ENCODE measurements at places on chromosomes 16 and 17. TPM values are rescaled to one million over a fixed set of nuclear protein-coding genes. Genes with fewer than 3 reads are reported as not detected.

NKD1 gene
- total RNA-seq = 0.07 TPM

RNF222 gene
- not detected for total RNA-seq

CD300LB gene
- total RNA-seq = not detected

PRR35 gene
- total RNA-seq = not detected

TLK2 gene
- 56.5 TPM for total RNA-seq

DNA sequence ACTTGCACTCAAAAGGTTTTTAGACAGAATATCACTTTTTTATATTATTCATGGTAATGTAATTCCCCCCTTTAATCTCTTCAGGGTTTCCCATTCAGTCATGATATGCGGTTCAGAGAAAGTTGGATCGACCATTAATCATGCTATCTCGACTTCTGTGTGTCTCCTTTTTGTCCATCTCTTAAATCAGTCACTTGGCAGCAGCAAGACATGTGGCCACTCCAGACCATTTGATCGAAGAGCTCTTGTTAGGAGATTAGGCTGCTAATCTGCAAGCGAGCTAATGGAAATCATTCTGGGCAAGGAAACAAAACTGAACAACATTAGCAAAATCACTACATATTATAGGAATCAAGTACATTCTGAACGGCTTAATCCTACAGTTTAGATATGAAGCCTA is 449.9 kb downstream of the WWOX start:
- DNase-seq = no peak

DNA sequence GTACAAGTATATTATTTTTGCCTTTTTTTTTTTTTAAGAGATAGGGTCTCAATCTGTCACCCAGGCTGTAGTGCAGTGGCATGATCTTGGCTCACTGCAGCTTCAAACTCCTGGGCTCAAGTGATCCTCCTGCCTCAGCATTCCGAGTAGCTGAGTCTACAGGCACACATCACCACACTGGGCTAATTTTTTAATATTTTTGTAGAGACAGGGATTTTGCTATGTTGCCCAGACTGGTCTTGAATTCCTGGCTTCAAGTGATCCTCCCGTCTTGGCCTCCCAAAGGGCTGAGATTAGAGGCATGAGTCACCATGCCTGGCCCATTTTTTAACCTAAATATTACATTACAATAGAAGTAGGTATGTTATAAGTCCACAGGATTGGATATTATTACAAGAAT is 3.2 kb downstream of the TERB1 start:
- no peak for DNase-seq

All from pulmonary artery endothelial cell (primary cell).